ENCODE measurements at places on chromosomes 13 and 19.
A peak's percentile ranks its signal among the peaks of the same experiment; 100 is the strongest.

DNA sequence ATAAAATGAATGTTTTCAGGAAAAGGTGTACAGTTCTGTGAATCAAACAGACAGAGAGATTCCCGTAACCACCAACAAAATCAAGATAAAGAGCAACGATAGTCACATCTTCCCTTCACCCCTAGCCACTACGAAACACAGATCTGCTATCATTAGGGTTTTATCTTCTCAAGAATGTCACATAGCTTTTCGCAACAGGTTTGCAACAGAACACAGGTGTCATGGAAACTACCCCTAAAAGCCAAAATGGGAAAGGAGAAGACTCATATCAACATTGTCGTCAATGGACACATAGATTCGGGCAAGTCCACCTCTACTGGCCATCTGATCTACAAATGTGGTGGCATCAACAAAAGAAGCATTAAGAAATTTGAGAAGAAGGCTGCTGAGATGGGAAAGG lies 11.1 kb downstream of the GPR42 start:
- no peak for DNase-seq

GRCh38 chr19:47891622-47891922 lies 5.5 kb upstream of the SULT2A1 start:
- no peak for DNase-seq

- DNase-seq, result peak; percentile 87
Observed at GRCh38 chr19:44356383-44357111, at the start of gene ZNF112. TSS of gene ZNF112 (minus strand) at chr19:44356680. CDS start at chr19:44340539, 16,141 bp downstream.

- DNase-seq, result no peak
Observed at GRCh38 chr19:19329126-19329525, 8.5 kb downstream of the MAU2 start.
